Erythroblast (primary cell): ENCODE measurements at places on chromosomes 16 and 17.

GRCh38 chr16:30561089-30561816 lies 3.1 kb upstream of the ZNF764 start:
- no peak for DNase-seq

GRCh38 chr17:12958786-12959185 lies 59.0 kb downstream of the ELAC2 start:
- DNase-seq = no peak

- DNase-seq = no peak
Observed at GRCh38 chr17:19003543-19004420, 782 bp downstream of the FAM83G start.

GRCh38 chr16:57013229-57013628 lies 23.9 kb downstream of the NLRC5 start:
- DNase-seq = no peak

DNA sequence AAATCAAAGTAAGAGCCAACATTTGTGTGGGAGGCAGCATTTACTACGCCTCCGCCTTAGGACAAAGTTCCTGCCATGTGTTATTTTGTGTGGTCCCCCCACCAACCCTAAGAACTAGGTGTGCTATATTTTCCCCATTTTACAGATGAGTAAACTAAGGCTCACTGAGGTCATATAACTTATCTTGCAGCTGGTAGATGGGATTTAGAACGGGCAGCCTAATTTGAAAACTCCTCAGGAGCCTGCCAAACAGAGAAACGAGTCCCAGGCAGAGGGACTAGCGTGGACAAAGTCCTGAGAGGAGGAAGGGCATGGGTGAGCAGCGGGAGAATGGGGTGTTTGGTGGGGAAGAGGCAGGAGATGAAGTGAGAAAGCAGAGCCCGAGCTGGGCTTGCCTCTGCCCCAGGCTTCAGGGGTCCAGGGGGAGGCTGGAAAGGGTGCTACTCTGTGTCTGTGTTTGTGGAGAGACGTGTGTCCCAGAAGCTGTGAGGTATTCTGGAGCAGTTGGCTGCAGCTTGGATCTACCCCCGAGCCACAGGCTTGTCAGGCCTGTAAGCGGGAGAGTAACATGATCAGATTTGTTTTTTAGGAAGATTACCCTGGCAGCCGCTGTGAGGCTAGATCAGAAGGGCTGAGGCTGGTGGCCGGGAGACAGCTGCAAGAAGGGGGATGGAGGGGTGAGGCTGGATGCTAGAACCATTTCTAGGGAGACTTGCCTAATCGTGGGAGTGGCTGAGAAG lies 5.0 kb downstream of the MLLT6 start:
- no peak for DNase-seq

DNA sequence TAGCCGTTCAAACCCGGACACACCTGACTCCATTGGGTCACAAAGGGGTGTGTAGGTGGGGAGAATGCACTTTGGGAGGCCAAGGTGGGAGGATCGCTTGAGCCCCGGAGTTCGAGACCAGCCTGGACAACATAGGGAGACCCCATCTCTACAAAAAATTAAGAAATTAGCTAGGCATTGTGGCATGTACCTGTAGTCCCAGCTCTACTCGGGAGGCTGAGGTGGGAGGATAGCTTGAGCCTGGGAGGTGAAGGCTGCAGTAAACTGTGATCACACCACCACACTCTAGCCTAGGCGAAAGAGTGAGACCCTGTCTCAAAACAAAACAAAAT lies 942 bp upstream of the PHOSPHO1 start:
- no peak for DNase-seq

DNA sequence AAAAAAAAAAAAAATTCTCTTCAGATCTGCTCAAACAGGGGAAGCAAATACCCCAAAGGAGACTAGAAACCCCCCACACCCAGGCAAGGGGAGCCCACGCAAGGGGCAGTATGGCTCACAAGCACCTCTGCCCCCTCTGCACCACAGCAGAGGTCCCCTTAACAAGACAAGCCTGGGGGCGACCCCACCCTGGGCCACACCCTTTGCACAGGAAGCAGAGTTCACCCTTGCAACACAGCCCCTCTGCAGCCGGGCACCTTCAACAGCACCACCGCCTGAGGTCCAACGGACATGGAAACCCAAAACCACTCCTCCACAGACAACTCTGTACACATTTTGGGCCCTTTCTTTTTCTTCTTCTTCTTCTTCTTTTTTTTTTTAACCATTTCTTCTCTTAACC lies 12.8 kb downstream of the AXIN1 start:
- no peak for DNase-seq

DNA sequence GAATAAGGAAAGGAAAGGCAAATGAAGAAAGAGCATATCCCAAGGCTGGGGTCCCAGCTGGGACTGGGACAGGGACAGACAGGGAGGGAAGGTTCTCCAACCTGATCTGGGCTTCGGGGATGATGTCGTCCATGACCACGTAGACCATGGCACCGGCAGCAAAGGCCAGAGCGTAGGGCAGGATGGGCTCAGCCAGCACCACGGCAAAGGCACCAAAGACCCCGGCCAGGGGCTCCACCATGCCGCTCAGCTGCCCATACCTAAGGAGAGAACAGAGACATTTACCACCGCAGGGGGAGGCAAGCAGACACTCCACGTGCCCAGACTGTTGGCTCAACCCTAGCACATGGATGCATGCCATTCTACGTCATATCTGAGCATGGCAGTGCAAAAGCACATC lies 443.8 kb downstream of the SLC39A11 start:
- no peak for DNase-seq

DNA sequence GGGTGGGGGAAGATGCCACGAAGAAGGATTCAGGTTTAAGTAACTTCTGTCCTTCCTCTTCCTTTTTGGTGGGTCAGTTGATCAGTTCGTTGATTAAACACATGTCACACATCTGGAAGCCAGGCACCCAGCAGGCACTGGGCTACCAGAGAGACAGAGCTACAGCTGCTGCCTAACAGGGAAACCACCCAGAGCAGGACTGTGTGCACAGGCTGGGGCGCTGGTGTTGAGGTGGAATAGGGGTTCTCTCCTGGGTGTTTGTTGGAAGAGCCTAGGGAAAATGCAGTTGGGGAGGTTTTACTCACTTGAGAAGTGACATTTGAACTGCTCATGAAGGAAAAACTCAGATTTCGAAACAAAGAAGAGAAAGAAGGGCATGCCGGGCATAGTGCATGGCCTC lies 152.4 kb downstream of the IRX5 start:
- DNase-seq = no peak

DNA sequence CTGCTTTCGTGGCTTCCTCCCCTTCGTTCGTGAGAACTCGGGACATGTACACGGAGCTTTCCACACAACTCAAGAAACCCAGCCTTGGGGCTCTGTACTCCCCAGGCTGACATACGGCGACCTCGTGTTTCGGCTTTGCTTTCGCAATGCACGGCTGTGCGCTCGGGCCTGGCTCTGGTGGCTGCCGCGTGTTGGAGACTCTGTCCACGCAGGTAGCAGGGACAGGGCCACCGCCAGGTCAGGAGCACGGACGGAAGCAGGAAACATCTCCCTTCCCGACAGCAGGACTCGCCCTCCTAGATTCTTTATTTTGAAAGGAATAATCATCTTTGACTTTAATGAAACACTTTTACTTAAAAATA lies 17.3 kb downstream of the UTS2R start:
- DNase-seq = no peak

GRCh38 chr16:77873066-77873465 lies 84.7 kb downstream of the VAT1L start:
- DNase-seq = no peak

DNA sequence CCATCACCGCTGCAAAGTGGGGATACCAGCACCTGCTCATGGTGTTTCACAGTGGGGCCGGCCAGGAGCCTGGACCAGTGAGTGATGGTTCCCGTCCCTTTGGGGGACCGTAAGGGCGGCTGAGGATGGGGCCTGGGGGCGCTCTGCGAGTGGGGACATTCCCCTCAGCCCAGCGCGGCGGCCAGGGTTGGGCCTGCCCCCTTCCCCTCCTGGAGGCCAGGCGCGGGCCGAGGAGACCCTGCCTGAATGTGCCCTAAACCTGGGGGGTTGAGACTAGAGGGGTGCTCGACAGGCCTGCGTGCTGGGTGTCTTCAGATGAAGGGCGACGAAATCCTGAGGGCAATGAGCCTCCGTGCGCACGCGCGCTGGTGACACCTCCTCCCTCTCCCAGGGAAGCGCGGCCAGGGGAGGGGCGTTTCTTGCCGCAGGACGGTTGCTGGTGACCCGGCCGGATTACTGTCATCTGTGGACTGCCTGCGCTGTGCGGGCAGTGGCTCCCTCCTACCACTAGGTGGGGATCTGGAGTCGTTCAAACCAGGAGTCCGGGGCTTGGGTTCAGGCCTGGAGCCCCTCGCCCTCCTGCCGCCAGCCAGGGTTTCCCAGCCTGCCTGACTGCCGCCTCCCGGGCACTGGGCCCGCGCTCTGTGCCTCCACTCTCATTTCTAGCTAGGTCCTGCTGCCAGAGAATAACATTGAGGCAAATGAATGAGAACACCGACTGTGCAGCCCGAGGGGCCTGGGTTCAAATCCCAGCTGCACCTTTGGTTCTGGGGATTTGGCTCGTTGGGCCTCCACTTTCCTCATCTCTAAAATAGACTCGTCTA lies 17.1 kb downstream of the TBX2 start:
- peak; percentile 68 for DNase-seq

GRCh38 chr16:46859719-46860152 lies 24.4 kb upstream of the GPT2 start:
- no peak for DNase-seq

GRCh38 chr17:72494566-72494965 lies 373.7 kb downstream of the SOX9 start:
- DNase-seq = no peak

DNA sequence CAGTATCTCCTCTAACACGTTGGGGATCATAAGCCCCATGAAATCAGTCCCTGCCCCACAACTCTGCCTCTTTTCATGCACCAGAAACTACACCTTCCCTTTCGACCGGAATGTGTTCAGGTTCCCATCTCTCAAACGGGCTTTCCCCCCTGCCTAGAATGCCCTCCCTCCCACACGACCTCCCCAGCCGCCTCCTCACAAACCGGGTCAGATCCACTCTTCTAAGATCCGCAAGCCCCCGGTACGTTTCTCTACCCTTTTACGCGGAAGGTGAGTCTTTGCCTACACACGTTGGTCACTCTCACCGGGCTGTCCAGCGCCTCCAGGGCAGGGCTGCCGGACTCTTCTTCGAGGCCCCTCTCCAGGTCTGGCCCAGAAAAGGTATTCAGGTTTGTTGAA lies 708 bp downstream of the DHX33 start:
- peak; percentile 57 for DNase-seq

GRCh38 chr16:50671644-50672260 lies 9.4 kb downstream of the SNX20 start:
- peak; percentile 54 for DNase-seq

DNA sequence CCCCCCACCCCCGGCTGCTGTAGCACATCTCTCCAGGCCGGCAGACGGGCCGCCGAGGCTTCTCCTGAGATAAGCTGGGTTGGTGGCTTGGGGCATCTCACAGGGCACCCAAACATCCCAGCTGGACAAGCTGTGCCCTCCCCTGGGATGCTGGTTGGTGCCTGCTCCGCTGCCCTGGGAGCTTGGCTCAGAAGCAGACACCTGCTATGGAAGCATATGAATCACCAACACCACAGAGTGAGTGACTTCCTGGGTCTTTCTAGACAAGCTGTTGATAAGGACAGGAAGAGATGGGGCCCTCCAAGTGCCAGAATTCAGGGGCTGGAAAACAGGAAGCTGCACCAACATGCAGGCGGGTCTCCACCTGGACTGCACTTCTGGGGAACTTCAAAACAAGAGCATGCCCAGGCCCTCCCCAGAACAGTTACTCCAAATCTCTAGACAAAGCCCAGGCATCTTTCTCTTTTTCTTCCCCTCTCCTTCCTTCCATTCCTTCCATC lies 13.7 kb downstream of the C16orf95 start:
- DNase-seq = no peak

GRCh38 chr16:4572715-4573114 lies 16.6 kb downstream of the C16orf96 start:
- no peak for DNase-seq

- no peak for DNase-seq
Observed at GRCh38 chr16:30383521-30383920, 1.2 kb upstream of the SEPTIN1 start.

DNA sequence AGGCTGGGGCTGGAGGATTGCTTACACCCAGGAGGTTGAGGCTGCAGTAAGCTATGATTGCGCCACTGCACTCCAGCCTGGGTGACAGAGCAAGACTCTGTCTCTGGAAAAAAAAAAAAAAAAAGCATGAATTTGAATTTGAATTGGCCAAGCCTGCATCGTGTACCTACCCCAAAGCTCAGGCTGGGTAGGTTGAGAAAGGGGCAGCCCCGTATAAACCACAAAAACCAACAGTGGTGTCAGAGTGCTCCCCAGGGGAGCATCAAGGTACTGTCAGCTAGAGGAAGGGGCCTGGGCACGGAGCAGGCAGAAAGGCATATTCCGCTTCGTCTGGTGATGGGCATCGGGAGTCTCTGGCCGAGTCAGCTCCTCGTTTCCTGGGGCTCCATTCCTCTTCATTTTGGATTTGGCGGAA lies 40.9 kb downstream of the RAP1GAP2 start:
- no peak for DNase-seq

- no peak for DNase-seq
Observed at GRCh38 chr16:10756574-10756973, 12.9 kb downstream of the NUBP1 start.

DNA sequence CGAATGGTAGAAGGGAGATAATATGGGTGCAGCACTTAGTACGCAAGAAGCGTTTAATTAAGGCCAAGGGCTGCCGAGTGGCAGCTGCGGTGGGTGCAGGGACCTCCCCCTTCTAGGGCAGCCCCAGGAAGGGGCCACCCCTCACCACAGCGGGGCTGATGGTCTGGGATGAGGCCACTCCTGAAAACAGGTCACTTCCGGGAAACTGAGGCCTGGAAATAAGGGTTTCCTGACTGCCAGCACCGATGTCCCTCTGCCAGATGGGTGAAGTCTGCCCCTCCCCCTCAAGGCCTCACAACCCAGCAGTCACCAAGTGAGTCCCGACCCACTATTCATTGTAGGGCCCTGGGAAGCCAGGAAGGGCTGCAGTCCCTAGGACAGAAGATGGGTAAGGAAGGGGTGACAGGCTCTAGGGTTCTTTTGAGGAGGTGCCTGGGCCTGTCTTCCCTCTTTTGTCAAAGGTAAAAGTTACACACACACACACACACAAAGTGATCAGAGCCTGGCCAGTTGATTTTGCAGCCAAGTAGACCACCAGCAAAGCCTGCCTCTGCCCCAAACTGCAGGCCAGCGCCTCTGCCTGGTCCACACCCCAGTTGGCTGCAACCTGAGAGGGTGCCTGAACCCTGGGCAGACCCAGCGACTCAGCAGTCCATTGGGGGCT lies 12.5 kb downstream of the SREBF1 start:
- no peak for DNase-seq

GRCh38 chr17:15171167-15172047 lies 93.7 kb downstream of the PMP22 start:
- DNase-seq = peak; percentile 48

DNA sequence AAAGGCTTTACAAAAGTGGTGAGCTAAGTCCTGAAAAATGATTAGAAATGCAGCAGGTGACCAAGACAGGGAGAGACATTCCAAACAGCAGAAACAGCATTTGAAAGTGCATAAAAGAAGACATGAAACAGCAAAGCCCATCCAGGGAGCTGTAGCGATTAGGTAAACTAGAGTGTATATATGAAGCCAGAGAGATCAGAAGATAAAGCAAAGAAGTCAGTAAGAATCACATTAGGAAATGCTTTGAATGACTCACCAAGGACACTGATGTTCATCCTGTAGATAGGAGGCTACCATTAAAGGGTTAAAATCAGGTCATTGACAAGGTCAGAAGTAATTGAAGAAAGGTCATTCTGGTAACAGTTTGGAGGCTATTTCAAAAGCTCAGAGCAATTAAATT lies 27.6 kb upstream of the VAT1L start:
- DNase-seq = no peak

GRCh38 chr16:84438971-84439696 lies 65.3 kb downstream of the MEAK7 start:
- no peak for DNase-seq
